ENCODE measurements at places on chromosomes 1 and 21.

DNA sequence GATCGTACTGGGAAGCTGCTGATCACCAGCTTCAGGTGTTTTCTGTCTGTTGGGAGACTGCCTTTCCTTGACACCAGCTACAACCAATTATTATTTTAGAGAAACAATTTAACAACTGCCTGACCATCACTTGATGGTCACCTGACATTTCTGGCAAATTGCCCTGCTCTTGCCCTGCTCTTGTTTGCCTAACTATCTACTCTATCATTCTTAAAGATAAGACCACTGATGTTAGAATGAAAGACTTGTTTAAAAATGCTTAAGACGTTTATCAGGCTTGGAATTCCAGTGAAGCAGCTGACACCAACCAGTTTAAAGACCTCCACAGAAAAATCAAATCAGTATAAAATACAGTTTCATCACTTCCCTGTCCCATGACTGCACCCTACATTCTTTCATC, 423.3 kb upstream of the CAMK1G start:
- DNase-seq = no peak

DNA sequence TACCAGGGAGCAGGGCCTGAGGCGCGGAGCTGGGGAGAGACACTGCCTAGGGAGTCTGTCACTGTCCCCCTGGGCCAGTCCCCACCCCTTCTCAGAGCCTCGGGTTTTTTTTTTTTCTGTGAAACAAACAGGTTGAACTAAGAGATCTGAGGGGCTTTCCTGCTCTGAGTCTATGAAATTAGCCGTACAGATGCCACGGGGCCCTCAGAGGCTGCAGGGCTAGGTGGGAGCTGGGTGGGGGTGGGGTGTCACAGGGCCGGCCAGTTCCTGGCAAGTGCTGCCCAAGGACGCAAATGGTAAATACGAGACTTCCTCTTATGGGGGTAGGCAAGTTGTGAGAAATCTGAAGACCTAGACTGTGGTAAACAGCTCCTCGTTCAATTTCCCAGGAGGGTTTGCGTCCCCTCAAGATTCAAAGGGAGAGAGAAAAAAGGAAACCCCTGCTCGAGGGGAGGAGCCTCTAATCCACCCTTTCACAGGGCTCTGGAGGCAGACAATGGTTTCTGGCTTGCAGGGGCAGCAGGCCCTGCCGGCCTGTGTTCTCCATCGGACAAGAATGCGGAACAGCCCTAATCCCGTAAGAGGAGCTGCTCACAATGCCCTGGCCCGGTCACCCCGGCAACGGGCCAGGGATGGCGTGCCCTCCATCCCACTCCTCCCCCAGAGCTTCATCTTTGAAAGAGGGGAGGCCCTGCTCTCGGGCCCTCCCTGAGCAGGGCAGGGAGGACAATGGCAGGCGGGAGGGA, 7.8 kb downstream of the NUAK2 start:
- DNase-seq = peak; percentile 44

DNA sequence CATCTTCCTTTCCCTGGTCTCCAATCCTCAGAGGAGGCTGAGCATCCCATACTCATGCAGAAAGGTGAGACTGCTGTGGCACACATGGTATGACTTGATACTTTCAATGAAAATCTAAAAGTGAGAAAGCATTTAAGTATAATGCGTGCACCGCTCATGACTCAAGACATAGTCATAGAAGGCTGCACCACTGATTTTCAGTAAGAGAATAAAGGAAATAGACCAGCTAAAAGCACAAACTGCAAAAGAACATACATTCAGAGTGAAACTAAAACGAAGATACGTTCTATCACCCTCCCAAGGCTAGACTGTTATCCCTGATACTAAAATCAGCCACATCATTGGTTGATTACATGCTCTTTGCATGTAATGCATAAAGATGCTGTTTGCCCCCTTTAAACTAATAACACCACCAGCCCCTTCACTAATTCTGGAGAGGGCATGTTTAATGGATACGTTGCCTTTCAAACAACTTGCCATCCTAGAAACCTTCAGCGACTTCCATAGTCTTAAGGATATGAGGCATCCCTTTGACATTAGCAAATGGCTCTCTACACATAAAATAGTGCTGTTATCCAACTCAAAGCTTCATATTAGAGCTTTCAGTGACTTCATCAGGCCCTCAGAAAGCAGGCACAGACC, 2.1 kb downstream of the PLD5 start:
- no peak for DNase-seq

GRCh38 chr21:46018615-46019014, 37.0 kb downstream of the COL6A1 start:
- DNase-seq = no peak

GRCh38 chr1:228735871-228736586, 750 bp downstream of the RHOU start:
- DNase-seq = no peak

GRCh38 chr1:158327481-158327880, 3.9 kb downstream of the CD1B start:
- DNase-seq = no peak

- DNase-seq = no peak
Measured at GRCh38 chr1:30600706-30601105, 122.7 kb downstream of the MATN1 start.

- peak; percentile 85 for DNase-seq
Measured at GRCh38 chr1:39691383-39692151, at the start of gene HPCAL4. TSS of gene HPCAL4 (minus strand) at chr1:39691433. CDS start at chr1:39684603, 6,830 bp downstream.

DNA sequence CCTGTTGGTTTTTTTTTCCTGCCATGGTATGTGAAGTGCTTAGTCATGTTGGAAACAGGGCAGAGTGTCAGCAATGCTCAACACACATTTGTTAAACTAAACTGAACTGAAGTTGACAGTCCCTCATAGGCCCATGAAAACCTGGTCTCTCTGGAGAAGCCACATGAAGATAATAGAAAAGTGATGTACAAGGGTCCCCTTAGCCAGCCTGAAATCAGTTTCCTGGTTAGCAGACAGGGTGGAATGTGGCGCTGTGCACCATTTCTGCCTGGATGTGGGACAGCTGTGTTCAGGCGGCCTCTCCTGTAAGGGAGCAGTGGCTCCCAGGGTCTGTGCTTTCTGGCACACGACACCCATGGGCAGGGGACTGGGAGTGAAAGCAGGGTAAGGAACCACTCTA, 9.9 kb upstream of the CHI3L1 start:
- DNase-seq = no peak

GRCh38 chr1:109898842-109899241, 11.8 kb upstream of the CSF1 start:
- DNase-seq = no peak

GRCh38 chr1:61640531-61641530, 84.1 kb downstream of the TM2D1 start:
- DNase-seq = no peak

GRCh38 chr1:22418933-22419382, 32.7 kb upstream of the ZBTB40 start:
- no peak for DNase-seq

- DNase-seq = no peak
Measured at GRCh38 chr21:36235058-36235582, 78.5 kb downstream of the DOP1B start.

GRCh38 chr1:47647327-47647845, 209.5 kb downstream of the FOXD2 start:
- no peak for DNase-seq

DNA sequence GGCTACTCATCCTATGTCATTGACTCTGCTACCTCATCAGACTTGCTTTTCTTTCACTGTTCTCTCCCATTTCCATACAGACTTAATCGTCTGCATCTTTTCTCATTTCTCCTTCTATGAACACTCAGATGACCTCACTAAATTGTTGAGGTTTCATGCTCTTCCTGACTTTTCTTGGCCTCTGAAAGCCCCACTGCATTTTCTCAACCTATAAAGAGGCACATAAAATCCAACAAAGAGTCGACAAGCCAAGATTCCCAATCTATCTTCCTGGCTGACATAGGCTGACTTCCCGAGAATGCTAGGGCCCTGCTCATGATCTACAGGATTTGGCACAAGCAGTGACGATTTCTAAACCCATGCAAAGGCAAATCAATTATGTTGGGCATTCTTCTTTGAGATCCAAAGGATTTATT, 280.8 kb upstream of the DPYD start:
- DNase-seq = no peak

GRCh38 chr21:26759731-26760130, 85.5 kb downstream of the ADAMTS1 start:
- DNase-seq = no peak

DNA sequence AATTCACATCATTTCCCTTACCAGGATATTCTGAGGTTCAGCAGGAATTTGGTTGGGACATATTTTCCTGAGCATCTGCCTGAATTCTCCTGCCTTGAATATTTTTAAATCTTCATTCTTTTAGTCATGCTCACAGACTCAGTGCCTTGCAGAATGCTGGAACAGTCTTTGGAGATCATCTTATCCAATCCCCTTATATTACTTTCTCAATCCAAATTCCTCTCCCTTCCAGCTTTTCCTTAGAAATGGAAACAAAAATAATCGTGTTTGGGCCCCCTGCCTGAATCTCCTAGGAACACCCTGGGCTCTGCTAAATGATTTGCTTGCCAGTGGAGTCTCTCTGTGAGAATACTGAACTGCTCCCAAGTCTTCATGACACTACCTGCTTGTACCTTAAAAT, 38.4 kb downstream of the LHX8 start:
- DNase-seq = no peak

DNA sequence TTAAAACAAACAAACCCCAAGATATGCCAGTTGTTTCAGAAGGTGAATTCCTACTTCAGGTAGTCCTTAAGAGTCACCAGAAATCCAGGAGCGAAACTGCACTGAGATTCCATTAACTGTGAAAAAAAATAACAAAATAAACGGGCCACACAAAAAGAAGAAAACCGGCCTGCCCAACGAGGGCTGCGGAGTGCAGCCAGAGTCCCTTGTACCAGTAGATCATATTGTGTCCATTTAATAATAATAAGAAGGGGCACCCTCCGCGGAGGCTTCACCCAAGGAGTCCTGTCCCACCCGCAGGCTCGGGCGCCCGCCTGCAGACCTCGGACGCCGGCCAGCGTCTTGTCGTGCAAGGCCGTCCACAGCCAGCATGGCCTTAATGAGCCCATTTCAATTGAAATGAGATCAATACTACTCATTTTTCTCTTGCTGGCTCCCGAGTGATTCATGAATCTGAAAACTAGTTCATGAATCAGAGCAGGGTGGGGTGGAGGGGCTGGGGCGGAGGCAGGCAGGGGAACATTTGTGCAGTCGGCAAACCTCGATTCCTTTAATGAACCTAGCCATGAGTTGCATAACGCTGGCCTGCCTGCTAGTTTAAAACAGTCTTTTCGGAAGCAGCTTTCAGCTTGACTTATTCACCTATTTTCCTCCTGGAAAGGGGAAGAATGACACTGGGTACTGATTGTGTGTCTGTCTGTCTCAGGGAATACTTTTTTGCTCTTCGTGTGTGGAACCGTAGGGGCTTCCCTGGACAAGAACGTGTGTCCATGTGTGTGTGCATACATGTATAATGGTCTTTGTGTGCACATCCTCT, 113.1 kb upstream of the IRF2BP2 start:
- DNase-seq = no peak

GRCh38 chr1:248812736-248813425, 12.8 kb downstream of the SH3BP5L start:
- no peak for DNase-seq

DNA sequence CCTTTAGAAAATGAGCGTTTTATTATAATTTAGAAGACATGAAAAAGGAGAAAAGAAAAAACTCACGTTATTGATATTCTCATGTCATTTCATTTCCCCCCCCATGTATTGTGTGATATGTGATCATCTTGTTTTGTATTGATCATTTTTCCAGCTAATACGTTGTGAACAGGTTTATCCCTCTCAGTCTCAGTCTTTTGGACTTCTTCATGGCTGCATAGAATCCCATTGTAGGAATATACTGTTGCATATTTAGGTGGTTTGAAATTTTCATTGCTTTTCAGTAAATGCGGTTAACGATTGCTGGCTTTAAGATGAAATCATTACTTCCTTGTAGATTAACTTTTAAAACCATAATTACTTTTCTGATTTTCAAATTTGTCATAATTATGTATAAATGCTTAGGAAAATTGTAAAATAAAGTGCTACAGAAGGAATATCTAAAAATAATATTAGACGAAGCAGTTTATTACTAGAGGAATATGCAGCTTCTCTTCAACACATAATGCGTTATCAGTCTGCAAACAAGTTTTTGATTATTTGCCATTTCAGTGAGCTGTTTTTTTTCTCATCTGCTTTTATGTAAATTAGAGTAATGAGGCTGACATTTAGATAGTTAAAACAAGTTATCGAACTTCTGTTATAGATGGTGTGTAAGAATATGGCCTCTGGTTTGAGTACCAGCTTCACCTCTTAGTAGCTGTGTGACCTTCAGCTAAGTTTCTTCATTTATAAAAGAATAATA, 1.8 kb downstream of the SON start:
- no peak for DNase-seq

DNA sequence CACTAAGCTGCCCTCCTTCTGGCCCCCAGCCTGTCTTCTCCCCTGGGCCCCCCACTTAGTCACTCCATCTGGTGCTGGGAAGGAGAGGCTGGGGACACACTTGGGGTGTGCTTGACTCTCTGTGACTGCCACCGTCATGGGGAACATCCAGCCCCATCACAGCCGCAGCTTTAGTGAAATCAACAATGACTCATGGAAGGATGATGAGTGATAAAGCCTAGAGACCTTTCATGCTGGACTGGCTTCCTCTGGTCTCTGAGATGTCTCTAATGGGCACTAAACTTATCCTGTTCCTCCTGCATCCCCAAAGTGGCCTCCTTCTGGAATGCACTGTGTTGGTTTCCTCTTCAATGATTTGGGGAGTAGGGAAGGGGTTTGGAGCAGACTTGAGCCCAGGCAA, 172.9 kb downstream of the GRIK3 start:
- DNase-seq = no peak

DNA sequence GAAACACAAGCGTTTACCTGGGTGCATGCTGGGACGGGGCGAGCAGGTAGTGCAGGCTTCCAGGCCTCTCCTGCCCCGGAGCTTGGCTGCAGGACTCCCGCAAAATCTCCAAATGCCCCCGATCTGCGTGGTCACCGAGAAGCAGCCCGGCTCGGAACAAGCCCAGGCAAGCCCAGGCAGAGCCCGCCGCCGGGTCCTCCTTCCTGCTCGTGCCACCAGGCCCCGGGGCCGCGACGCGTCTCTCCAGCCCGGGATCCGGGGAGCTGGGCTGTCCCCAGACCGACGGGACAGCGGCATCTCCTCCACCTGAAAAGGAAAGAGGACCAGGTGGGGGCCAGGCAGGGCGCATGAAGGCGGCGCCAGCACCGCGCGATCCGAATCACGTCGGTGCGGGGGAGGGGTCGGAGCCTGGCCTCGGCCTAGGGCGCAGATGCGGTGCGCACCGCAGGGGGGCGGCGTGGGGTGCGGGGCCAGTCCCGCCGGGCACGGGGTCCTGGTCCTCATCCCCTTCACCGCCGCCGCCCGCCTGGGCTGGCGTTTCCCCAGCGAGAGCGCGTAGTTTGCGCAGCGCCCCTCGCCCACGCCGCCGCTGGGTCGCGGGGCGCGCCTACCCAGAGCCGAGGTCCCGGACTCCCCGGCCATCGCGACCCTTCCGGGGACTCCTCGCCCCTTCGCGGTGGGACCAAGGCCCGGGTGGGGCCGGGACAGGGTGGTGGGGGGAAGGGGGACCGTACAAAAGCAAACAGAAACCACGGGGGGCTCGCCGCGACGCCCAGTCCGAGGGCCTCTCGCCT, 52.4 kb upstream of the H6PD start:
- DNase-seq = peak; percentile 59

- no peak for DNase-seq
Measured at GRCh38 chr1:24047110-24047477, 64.8 kb downstream of the MYOM3 start.

GRCh38 chr1:9890224-9890731, 19.8 kb downstream of the CTNNBIP1 start:
- no peak for DNase-seq

- peak; percentile 23 for DNase-seq
Measured at GRCh38 chr1:228150120-228150460, 360 bp downstream of the GJC2 start.

- no peak for DNase-seq
Measured at GRCh38 chr21:28654406-28654805, 338.3 kb downstream of the LTN1 start.

All from activated CD4-positive, CD25-positive, alpha-beta regulatory T cell treated with anti-CD3 and anti-CD28 coated beads, Interleukin-2, amount 50 U/mL, for 72 hours (primary cell).